ENCODE measurements at places on chromosomes 7 and 10.

DNA sequence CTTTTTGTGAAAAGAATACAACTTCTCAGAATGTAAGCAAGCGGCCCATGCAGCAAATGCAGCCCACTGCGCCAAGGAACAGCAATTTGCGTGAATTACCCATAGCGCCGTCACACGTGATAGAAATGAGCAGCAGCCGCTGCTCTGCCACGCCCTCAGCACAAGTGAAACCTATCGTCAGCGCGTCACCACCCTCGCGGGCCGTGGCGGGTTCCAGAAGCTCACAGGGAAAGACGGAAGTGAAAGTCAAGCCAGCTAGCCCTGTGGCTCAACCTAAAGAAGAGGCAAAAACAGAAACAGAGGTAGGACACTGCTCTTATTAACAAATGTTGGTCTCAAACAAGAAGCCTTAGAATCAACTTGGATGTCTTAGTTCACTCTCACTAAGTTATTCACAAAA is 70.5 kb downstream of the SHH start:
- H3K36me3 ChIP-seq: peaks cover 13% of the 10 kb centered on the region
- no peak overlapping the region for H3K4me3 ChIP-seq
- no peaks in the 10 kb centered on the region for H3K4me1 ChIP-seq

- DNase-seq: no peak
- no peak overlapping the region for H3K4me3 ChIP-seq
- no peak overlapping the region for H3K27ac ChIP-seq
These were observed 264.7 kb upstream of the PPP2R2D start for GRCh38 chr10:131636116-131636515.

DNA sequence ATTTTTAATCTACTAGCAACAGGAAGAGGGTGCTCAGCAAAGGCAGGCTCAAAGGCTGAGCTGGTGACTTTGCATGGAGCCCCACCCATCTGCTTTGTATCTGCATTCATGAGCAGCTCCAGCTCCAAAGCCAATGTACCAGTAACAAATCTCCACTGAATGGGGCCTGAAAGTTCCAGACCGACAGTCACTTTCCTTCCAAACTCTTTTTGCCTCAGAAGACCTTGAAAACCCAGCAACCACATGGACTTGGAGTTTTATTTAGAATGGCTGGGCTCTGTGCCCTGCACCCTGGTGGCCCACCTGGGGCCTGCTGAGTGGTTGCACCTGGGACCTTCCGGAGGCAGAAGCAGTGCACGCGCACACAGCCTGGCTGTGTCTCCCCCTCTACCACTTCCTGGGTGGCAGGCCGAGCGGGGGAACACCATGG is 195.0 kb upstream of the PLXNA4 start:
- no peaks in the 10 kb centered on the region for H3K36me3 ChIP-seq
- no peak overlapping the region for H3K4me3 ChIP-seq
- no peak overlapping the region for H3K27ac ChIP-seq
- no peak for DNase-seq
- no peaks in the 10 kb centered on the region for H3K27me3 ChIP-seq
- no peaks in the 10 kb centered on the region for H3K4me1 ChIP-seq

DNA sequence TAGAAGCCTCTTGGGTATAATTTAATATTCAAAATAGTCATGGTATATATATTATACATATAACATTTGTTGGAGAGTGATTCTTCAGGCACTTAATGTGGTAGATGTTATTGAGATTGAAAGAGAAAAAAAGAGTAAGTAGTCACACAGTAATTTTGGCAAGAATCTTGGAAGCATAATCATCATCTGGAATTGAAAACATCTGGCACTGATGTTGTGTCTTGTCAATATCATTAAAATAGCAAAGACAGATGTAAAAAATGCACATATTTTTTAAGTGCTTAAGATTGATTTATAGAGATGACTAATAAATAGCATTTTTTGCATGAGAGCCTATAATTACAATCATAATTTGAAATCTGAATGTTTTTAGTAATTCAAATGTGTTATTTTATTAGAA is 9.5 kb downstream of the SEMA3D start:
- no peak overlapping the region for H3K4me3 ChIP-seq
- H3K27me3 ChIP-seq: no peaks in the 10 kb centered on the region
- no peak for DNase-seq

DNA sequence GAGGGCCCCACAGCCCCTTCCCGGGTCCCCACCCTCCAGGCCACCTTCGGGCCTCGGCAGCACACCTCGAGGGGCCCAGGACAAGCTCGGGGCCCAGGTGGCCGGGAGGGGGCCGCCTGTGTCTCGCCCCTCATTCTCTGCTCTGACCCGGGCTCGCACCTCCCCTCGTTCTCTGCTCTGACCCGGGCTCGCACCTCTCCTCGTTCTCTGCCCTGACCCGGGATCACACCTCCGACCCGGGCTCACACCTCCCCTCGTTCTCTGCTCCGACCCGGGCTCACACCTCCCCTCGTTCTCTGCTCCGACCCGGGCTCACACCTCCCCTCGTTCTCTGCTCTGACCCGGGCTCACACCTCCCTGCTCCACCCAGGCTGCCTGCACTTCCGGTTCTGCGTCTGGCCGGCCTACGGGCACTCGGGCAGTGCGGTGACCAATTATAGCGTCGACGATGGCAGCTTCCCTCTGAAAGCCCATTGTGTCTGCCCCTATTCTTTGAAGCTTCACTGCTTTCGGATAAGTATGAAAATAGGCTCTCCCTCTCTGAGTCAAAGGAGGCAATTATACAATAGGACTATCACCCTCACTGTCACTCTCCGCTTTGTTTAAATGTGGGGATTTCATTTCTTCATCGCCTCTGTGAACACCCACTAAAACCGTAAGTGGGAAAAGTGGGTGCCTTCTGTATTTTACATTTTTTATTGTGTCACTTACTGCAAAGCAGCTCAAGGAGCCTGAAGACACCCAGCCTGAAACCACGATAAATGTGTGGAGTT is 457.4 kb downstream of the DNAJB6 start:
- H3K4me3 ChIP-seq: no peak overlapping the region
- peaks cover 5% of the 10 kb centered on the region for H3K27me3 ChIP-seq
- H3K27ac ChIP-seq: no peak overlapping the region
- no peak for DNase-seq
- H3K36me3 ChIP-seq: no peaks in the 10 kb centered on the region

DNA sequence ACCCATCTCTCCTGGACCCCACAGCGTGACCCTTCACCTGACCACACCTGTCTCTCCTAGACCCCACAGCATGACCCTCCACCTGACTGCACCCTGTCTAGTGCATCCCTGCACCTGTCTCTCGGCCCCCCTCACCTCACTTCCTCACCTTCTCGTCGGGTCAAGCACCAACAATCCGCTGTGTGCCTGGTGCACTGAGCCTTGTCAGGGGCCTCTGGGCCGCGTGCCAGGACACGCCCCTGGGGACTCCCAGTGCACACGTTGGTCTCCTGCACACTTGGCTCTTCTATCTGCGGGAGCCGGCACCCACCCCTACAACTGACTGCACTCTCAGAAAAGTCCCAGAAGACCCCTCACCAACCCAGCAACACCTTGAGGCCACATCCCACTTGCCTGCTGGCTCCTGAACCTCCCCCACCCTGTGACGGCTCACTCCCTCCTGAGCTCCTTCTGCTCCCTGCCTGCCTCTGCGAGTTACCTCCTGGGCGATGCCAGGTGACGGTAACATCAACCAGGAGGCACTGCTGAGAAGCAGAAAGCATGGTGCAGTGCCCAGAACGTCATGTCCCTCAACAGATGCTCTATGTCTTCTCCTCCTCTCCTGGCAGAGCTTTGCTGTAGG is 147.6 kb downstream of the DIP2C start:
- peak; percentile 62 for DNase-seq
- H3K36me3 ChIP-seq: no peaks in the 10 kb centered on the region
- no peak overlapping the region for H3K4me3 ChIP-seq
- no peak overlapping the region for H3K27ac ChIP-seq
- H3K27me3 ChIP-seq: no peaks in the 10 kb centered on the region
